ENCODE measurements at places on chromosomes 2 and 18.

DNA sequence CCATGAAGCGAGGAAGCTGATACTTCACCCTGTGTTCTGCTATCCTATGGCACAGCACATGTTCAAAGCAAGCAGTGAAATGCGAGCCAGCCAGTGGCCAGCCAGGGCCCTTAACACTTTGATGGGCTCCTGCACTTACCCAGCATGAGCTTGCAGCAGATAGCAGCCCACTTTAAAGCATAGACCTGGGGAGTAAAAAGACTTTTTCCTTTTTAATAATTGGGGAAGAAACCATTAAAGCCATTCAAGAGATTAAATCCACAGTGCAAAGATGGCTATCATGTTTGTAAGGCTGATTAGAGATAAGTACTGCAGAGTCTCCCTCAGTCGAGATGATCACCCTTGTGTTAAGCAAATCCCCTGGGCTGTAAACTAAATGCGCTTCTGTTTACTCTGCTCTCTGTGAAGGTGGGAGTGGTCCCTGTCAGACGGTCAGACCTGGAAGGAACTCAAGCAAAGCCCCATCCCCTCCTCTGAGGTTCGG, 15.7 kb downstream of the CCBE1 start:
- DNase-seq = no peak

DNA sequence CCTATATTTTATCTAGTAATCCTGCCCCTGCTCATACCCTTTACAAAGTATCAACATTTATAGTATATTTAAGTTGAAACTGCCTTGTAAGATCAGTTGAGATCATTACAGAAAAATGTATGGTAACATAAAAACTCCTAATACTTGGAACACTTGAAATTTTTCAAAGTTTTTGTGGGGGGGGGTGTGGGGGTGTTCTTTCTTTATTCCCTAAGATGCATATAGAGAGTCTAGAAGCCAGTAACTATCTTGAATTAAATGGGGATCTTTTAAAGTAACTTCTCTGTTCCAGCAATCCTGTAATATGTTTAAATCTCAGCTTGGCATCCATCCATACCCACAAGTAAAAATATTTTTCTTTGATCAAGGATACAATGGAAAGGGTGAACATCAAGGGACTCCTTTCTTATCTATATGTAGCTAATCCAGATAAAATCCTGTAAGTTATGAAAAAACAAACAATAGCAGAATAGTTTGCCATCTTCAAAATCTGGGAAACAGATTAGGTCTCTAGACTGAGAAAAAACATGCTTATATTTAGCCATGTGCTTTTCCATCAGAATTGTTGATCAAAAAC, 455.3 kb downstream of the MEIS1 start:
- DNase-seq = no peak

DNA sequence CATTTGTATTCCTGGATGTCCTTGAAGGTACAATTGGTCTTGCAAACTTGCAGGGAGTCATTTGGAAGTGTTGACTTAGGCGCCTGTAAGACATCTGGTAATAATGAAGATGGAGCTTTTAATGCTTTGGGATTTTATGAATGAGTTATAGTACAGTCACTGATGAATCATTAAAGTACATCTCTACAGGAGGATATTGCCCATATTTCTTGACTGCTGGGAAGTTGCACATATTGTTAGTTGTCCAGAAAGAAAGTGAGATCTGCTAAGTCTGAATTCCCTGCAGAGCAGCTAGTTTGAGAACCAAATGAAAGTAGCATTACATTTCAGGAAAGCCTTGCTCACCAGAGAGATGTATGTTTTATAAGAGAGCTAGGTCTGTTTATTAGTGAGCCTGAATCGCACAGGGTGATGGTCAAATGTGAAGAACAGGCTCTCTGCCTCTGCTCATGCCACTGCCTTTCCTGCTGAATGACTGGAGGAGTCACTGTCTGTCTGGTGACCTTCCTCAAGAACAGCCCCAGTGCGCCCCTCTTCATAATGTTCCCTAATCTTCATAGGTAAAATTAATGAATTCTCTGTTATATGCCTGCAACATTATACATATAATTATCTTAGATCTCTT, 138.9 kb upstream of the KLHL14 start:
- no peak for DNase-seq

DNA sequence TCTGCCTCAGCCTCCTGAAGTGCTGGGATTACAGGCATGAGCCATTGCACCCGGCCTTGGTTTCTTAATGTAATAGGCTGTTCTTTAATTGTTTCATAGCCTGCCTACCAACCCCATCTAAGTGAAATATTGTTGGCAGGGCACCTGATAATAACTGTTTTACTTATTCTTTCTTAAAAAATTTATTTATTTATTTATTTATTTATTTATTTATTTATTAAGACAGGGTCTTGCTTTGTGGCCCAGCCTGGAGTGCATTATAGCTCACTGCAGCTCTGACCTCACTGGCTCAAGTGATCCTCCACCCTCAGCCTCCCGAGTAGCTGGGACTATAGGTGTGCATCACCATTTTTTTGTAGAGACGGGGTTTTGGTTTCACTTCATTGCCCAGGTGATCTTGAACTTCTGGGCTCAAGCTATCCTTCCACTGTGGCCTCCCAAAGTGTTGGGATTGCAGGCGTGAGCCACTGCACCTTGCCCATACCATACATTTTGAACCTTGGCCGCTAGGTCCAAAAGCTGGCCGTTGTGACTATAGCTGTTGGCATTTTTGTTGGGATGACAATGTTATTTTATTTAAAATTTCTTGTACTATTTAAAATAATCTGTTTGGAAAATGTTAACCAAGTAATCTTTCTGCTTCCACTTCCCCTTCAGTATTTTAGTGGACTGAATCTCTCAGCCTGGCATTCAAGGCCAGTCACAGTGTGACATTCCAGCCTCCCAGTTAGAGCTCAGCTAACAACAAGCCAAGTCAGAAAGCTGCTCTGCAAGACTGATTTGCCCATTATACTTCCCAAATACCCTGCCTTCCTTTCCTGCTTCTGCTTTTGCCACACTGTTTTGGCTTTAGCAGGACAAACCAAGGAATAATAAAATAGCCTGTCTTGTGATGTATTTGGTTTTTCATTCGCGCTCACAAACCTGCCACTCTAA, 52.4 kb downstream of the BABAM2 start:
- no peak for DNase-seq

DNA sequence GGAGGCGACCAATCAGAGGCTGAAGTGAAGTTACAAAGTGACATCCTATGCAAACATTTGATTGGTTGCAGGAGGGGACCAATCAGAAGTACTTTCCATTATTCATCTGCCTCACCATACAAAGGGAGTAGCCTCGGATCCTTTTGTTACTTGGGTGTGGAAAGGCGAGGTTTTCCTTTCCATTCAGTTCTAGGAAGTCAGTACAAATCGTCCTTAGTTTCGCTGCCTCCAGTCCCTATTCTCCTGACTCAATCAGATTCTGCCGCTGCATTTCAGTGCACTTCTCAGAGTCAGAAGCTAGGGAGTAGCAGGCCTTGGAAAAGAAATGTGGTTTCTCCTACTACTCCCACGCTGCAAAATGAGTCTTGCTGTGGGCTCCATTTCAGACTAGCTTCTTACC, 149.4 kb downstream of the DTNA start:
- DNase-seq = no peak

GRCh38 chr18:70182548-70182947, 22.9 kb downstream of the RTTN start:
- no peak for DNase-seq

- DNase-seq = no peak
Observed at GRCh38 chr2:158359846-158360245, 96.7 kb downstream of the CCDC148 start.

- no peak for DNase-seq
Observed at GRCh38 chr2:100615886-100616285, 53.1 kb downstream of the PDCL3 start.

DNA sequence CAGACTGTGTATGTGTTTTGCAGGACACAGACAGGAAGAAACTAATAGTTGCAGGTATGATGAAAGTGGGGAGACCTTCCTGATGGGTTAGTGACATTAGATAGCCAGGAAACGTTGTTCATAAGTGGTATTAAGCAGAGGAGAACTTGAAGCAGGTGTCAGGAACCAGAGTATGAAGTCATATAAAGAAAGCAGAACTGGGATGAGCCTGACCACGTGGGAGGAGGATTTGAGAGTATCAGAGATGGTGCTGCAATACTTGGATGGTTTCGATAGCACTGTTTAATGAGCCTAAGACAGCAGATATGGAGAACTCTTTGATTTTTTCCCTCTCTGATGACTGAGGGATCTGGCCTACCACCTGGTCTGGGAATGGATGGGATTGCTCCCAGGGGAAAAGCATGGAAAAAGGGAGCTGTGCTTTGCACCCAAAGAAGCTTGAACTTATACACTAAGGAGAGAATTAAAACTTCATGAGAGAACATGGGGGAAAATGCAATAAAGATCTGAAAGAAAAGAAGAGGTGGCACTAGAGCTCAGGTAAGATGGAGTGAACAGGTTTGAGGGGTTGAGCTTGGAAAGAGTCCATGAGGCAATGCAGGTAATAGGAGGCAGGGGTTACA, 226.0 kb upstream of the LRRTM1 start:
- no peak for DNase-seq

- DNase-seq = no peak
Observed at GRCh38 chr2:60621688-60622429, 68.4 kb upstream of the BCL11A start.

DNA sequence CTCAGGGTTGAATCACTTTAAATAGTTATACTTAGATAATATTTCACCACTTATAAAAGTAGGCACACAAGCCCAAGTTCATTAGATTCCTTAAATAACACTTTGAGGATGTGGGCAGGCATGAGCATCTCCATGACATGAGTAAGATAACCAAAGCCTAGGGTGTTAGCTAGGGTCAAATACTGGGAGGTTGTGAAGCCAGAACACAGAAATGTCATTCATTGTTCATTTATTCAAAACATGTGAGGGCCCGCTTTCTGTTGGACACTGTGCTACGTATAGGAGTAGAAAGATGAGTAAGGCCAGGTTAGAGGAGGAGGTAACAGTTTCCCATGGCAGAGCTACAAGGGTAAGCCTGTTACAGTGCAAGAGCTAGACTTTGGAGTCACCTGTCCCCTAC, 93.5 kb upstream of the NEDD4L start:
- DNase-seq = no peak

DNA sequence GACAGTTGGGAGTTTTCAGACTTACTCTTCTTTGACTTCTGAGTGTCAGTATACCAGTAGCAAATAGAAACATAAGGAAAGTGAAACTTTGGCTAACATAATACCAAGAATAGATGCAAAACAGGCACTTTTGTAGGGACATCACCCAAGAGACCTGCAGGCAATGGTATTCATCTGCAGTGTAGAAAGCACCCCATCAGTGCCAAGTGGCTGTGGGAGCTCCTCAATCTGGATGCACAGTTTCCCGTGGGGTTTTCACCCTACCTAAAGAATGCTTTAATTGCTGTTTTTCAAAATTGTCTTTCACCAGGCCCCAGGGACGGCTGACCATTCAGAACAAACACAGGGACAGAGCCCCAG, 96.6 kb upstream of the GPR45 start:
- DNase-seq = no peak

DNA sequence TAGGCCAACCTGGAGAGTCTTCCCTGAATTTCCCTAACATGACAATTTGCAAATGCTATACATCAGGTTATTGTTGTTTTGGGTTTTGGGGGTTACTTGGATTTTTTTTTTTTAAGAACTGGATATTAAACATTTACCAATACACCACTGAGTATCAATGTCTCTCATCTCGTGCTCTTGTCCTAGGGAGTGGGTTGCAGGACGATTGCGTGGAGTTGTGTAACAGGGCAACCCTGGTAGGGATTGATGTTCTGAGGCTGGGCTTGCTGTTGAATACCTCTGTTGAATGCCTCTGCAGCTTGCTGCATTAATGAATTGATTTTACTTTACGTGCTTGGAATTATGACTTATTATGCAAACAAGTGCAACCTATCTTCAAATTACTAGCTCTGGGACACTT, 18.8 kb upstream of the FOSL2 start:
- DNase-seq = no peak

- DNase-seq = no peak
Observed at GRCh38 chr18:35662293-35663062, 80.9 kb downstream of the GALNT1 start.

DNA sequence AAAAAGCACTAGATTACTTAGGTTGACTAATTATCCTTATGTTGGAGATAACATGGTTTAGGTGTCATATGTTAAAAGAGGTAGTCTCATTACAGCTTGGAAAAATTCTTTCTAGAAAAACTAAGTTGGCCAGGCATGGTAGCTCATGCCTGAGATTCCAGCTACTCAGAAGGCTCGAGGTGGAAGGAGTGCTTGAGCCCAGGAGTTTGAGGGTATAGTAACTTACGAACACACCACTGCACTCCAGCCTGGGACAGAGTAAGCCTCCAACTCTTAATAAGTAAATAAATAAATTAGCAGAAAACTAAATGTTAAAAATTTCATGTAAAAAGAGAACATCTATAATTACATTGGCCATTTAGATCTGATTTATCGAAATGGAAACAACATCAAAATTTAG, 177.2 kb downstream of the NR4A2 start:
- no peak for DNase-seq

DNA sequence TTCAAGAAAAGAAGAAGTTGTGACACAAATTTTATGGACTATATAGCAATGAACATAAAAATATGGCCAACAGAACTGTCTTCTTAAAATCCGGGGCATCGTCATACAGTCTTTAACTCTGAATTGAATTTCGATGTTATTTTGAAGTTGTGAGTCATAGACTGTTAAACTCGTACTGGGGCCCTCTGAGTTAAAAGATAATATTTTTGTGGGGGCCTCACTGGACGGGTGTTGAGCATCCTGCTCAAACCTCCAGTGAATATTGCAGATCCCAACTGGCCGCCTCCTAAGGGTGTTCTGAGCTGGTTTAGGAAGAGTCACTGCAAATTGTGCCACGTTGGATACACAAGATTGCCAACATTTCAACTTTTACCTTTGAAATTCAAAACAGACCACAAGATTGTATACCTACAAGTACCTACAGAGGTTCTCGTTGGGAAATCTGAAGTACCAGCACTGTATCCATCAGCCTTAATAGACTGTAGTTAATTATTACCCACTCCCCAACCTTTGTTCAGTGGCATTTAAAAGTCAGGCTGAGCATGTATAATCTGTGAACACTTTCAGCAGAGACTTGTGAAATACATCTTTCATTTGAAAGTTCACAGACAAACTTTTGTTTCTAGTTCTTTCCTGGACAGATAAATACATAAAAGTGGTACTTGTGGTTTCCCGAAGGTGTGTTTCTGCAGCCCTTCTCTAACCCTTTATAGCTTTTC, 27.8 kb downstream of the KLHL23 start:
- DNase-seq = no peak

GRCh38 chr2:235903782-235904584, 264.2 kb downstream of the GBX2 start:
- DNase-seq = no peak

- DNase-seq = no peak
Observed at GRCh38 chr18:74114116-74114515, 33.5 kb downstream of the FBXO15 start.

Measured in Caco-2 (cell line).